NB4 (cell line): ENCODE measurements at places on chromosomes 13 and 19.

GRCh38 chr13:71758828-71759227 lies 108.2 kb downstream of the DACH1 start:
- no peak for DNase-seq

- no peak for DNase-seq
These were observed 11.1 kb downstream of the PROZ start for GRCh38 chr13:113169277-113170272.

GRCh38 chr19:13689085-13689484 lies 75.2 kb upstream of the MRI1 start:
- DNase-seq, result peak; percentile 45

DNA sequence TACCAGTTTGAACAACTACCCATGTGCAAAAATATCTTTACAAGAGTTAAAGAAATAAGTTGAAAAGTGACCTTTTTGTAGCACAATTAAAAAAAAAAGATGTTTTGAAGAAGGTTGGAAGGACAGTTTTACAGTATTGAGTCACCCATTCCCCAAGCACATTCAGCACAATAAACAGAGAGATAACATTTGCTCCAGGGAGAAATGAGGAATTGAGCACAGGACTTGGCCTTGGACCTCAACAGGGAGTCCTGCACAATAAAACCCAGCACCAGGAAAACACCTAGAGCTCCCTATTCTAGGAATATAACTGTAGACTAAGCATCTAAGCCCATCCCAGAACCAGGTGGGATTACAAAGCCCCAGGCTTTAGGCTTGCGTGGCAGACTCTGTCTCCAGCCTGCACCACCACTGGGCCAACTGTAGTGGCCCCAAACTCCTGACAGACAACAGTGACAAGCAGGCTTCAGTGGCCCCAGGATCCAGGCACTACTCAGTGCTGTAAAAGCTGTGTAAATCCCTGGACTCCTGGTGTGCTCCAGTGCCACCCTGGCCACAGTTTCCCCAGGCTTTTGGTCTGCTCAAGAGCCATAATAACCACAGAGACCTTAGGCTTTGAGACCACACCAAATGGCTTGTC lies 857.2 kb downstream of the SLITRK1 start:
- no peak for DNase-seq

DNA sequence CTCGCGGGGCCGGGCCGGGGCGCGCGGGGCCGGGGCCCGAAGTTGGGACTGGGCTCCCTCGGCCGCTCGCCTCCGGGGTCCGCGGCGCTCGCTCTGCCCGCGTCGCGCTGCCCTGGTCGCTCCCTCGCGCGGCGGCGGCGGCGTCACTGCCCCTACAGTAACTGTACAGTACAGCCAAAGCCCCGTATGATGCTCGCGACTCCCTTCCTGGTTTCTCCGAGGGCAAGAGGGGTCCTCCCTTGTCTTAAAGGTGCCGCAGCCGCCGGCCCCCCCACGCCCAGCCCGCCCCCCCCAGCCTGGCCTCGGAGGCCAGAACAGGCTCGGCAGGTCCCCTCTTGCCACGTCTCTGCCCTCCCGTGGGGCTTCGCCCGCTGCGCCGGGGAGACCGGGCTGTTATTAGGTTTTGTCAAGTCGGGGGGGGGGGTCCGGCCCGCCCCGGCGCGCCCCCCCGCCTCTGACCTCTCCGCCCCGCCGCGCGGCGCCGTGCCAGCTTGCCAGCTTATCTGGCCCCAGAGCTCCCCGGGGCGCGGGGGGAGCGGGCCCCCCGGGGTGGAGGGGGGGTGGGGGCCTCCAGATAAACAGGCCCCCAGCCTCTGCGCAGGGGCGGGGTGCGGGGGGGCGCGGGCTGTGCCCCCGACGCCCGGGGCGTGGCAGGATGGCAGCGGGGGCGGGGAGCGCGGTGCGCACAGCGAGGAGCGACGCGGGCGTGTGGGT lies at the start of gene ZBTB7A:
Gene ZBTB7A (minus strand): TSS at position 218 of the 714 bp plus-strand sequence. CDS start 11,667 bp downstream, outside the sequence.
- peak; percentile 86 for DNase-seq

DNA sequence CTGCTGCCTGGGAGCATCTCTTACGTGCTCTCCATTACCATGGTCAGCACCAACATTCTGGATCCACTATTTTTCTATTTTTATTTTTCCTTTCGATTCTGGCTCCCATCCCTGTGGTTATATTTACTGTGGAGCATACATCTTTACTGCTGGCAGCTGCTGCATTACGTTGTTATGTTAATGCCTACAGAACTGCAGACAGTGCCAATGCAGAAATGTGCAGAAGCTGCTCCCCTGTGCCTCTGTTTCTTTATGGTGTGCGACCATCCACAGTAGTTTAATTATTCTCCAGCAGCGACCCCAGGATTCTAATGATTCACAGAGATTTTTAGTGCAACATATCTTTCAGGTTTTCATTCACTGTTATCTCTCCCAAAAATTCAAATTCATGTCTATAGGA lies 911.7 kb upstream of the SLITRK6 start:
- DNase-seq, result no peak

- DNase-seq, result peak; percentile 86
These were observed 5.7 kb downstream of the REX1BD start for GRCh38 chr19:18594096-18594823.

DNA sequence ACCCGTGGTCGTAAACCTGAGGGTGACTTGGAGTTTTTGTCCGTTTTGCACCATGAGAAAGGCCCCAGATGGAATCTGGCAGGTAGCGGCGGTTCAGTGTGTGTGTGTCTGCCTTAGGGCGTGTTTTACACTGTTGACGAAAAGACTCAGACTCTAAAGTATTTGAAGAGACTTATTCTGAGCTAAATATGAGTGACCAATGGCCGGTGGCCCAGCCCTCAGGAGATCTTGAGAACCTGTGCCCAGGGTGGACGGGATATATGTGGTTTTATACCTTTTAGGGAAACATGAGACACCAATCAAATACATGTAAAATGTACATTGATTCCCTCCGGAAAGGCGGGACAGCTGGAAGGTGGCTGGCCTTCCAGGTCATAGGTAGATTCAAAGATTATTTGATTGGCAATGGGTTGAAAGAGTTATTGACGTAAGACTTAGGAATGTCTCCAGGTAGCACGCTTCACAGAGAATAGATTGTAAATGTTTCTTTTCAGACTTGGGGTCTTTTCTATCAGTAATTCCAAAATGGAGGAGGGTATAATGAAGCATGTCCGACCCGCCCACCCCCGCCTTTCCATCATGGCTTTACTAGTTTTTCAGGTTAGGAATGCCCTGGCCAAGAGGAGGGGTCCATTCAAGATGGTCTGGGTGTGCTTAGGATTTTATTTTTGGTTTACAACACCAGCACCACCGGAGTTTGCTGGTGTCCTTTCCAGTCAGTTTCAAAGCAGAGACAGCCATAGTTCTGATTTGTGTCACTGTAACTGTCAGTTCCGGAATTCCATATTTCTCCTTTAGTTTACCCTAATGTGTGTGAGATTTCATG lies 1.0 kb upstream of the ZNF529 start:
- no peak for DNase-seq

DNA sequence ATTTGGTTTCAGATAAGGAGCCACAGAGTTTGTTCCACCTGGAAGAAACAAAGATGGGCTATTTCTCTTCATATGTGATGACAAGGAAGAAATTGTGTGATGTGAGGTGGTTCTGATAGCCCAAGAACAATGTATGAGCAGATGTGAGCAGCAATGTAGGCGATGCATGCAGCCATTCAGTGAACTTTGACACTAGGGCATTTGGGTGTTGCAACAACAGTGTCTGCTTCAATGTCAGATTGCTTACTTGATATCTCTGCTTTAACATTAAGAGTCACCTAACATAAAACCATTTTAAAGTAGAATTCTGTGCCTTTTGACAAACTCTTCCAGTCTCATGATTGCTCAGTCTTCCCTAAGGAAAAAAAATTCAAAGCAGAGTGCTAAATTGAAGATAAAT lies 865.4 kb downstream of the SLITRK6 start:
- no peak for DNase-seq

DNA sequence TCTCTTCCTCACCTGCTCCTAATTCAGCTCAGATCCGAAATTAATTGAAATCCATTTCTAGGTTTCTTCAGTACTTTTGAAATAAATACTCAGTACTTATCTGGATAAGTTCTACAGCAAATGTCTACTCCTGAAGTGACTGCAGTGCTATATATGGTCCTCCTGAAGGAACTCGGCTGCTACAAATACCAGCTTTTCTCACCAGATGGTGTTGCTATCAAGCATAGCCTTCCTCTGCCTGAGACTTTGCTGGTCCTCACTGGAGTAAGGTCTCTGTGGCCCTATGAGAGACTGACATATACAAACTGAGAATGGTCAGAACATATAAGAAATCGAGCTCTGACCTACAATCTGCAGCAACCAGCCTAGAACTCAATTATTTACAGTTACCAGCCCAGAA lies 161.6 kb downstream of the NDFIP2 start:
- DNase-seq, result no peak

DNA sequence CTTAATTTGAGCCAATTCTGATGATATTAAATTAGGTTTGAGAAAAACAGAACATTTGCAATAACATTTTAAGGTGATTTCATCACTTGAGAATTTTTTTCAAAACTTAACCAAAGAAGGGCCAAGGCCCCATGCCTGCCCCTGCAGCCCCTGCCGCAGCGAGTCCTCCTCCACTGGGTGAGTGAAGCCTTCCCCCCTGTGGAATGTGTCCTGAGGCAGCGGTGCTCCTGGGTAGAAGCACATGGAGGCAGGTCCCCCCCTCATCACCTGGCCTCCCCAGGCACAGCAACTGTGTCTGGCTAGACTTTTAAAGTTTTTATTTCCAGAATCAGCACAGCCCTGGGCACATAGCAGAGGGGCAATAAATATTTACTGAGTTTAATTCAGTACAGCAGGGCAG lies 10.8 kb downstream of the SOX1 start:
- DNase-seq, result no peak

DNA sequence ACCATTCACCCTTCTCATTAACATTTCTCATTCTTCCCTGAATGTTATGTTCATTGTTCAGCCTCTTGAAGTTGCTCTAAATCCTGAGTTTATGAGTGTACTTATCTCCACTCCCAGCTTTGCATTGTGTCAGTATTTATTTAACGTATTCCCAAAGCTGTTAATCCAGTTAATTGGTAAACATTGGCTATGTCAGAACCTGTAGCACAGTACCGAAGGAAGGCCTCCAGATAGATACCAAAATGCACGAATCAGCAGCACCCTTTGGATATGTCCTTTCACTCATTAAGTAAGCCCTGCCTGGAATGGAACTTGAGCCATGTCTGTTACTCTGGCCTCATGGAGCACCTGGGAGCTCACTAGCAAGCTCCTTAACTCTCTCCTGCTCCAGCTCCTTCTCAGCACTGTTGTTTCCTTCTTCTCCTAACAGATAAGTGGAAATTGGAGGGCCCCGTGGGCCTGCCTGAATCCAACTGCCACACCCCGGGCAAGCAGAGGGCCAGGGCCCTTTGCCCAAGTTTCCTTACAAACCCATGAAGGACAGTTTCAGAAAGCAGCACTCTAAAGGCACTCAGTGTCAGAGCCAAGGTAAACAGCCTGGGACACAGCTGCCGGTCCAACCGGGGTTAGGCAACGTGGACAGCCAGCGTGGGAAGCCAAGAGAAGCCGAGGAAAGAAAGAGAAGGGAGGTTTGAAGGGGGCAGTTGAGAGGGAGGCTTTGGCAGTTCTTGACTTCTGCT lies 155.0 kb upstream of the SERP2 start:
- DNase-seq, result no peak

GRCh38 chr19:53131085-53131590 lies 1.6 kb downstream of the ZNF415 start:
- DNase-seq, result no peak

DNA sequence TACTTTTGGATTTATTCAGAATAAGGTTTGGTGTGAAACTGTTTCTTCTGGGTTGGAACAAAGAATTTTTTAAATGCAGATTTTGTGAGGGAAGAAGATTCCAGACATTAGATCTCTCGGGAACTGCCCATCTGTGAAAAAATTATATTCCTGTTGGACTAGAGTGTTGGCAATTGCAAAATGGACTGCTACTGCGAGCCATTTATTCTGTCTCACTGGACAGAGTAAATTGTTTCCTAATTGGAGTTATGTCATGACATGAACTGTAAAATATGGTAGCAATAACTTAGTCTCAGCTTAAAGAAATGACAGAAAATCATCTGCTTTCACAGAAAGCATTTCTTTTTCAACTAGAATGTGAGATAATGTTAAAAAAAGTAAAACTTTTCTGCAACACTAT lies 86.0 kb upstream of the MYCBP2 start:
- no peak for DNase-seq

- peak; percentile 77 for DNase-seq
These were observed 11.1 kb upstream of the GTF2F2 start for GRCh38 chr13:45109102-45109720.

- no peak for DNase-seq
These were observed 1730.1 kb upstream of the PRR20A start for GRCh38 chr13:55410398-55411330.

- DNase-seq, result no peak
These were observed 49.1 kb downstream of the LMO7 start for GRCh38 chr13:75685239-75685697.

- no peak for DNase-seq
These were observed 68.6 kb downstream of the UFM1 start for GRCh38 chr13:38418286-38418685.

DNA sequence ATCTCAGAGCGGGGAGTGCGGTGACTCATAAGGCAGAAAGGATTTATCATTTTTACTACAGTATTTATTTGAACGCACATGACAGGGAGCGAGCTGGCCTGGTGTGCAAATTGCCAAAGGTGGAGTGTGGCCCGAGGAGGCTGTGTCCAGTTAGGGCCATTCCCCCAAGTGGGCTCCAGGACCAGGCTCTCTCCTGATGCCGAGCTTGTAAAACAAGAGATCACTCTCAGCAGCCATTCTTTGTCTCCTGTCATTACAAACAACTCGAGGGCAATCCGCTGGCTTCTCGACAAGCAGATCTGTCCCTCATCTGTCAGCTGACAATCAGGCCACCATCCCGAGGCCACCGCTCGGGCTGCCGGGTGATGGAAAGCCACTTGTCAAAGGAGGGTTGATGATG lies 418.9 kb downstream of the ZNF536 start:
- DNase-seq, result no peak

DNA sequence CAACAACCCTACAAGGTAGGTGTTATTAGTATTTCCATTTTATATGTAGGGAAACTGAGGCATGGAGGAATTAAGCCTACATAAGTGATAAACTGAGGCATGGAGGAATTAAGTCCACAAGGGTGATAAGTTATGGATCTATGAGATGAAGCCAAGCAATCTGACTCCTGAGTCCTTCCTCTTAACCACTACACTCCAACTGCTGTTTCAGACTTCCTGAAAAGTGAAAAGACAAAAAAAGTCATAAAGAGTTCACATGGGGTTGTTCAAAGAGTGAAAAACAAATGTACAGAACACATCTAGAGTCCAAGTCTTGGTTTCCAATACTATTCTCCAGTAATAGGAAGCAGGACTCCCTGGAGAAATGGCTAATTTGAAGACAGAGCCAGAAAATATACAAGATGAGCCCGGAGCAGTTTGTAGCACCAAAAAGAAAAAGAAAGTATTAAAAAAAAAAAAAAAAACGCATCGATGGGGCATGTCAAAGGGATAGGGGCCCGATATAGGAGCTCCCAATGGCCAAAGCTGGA lies 12.1 kb downstream of the CRYL1 start:
- DNase-seq, result no peak

DNA sequence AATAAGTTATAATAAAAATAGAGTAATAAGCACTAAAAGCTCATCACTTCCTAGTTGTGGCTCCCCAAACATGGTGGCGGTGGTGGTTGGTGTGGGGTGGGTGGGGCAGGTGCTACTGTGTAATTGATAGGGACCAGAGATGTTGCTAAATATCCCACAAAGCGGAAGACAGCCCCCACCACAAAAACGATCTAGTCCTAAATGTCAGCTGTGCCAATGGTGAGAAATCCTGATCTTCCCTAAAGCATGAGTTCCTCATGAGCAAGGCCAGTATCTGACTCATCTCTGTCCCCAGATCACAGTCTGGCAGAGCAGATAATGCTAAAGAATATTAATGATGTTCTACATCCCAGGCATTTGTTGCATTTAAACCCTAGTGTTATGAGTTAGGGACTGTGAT lies 1.9 kb upstream of the EDDM13 start:
- peak; percentile 95 for DNase-seq
